ENCODE measurements at places on chromosomes 2 and 18.
A peak's percentile ranks its signal among the peaks of the same experiment; 100 is the strongest.

DNA sequence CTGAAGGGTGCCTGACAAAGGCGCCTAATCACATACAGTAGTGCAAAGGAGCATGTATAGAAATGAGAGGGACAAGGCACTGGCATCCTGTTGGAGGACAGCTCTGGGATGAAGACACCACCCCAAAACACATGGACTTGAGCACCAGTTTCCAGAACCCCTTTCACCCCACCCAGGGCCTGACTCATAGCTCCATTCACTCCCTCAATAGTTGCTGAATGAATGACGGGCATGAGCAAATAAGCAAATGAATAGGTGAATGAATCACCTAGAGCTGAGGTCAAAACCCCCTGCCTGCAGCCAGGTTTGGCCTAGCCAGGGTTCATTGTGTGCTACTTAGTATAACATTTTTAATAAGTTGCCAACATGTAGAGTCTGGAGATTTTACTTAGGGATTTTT, 66.3 kb downstream of the NRP2 start:
- no peak for DNase-seq

DNA sequence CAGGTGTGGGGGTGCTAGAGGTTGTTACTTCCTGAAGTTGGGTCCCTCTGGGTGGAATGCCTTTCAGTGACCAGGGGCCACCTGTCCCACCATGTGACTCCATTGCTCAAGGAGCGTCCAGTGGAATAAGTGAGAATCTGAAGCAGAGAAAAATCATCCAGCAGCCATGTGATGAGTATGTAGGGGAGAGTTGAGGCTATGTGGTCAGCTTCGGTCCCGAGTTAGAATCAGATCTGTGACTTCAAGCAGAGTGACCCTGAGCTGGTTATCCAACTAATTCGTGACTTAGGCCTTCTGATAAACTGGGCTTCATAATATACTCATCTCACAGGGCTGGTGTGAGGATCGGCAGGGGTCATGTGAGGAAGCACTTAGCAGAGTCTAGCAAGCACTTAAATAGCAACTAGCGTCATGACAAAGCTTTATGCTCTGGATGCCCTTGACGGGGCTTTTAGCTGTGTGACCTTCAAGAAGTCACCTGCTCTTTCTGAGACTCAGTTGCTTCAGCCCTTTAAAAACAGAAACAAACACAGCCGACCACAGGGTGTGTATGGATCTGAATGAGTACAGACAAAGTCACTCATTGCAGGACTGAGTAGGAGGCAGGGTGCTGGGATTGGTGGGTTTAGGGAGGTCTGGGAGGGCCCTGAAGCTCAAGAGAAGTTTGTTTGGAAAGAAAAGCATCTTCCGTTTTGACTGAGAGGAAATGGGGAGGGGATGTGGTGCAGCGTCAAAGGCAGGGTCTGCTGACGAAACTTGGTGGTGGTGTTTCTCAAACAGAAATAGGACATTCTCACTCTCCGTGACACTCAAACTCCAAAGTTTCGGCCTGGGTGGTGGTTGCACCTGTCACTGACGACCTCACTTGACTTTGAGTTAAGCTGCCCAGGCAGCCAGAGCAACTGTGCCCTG, 264.0 kb upstream of the CXCR4 start:
- DNase-seq: peak; percentile 58

DNA sequence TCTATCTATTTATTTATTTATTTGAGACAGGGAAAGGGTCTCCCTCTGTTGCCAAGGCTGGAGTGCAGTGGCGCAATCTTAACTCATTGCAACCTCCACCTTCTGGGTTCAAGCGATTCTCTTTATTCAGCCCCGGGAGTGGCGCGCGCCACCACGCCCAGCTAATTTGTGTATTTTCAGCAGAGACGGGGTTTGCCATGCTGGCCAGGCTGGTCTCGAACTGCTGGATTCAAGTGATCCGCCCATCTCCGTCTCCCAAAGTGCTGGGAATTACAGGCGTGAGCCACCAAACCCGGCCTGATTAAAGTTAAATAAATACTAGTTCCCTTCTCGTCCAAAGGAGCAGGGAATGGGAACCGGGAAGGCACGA, 4.2 kb upstream of the CTDSP1 start:
- no peak for DNase-seq

GRCh38 chr2:197209742-197210408, 100.7 kb downstream of the ANKRD44 start:
- peak; percentile 76 for DNase-seq

GRCh38 chr2:201574766-201575165, 68.5 kb downstream of the TMEM237 start:
- DNase-seq: no peak

DNA sequence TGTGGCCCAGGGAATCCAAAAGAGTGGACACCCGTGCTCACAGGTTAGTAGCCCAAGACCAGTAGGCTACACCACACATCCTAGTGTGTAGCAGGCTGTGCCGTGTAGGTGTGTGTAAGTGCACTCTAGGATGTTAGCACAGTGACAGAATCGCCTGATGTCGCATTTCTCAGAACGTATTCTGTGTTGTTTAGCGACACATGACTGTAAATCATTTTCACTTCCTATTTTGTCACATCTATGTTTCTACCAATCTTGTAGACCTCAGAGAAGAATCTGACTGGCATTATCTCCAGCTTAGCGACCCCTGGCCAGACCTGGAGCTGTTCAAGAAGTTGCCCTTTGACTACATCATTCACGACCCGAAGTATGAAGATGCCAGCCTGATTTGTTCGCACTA, 45.1 kb downstream of the NTSR2 start:
- peak; percentile 10 for DNase-seq

DNA sequence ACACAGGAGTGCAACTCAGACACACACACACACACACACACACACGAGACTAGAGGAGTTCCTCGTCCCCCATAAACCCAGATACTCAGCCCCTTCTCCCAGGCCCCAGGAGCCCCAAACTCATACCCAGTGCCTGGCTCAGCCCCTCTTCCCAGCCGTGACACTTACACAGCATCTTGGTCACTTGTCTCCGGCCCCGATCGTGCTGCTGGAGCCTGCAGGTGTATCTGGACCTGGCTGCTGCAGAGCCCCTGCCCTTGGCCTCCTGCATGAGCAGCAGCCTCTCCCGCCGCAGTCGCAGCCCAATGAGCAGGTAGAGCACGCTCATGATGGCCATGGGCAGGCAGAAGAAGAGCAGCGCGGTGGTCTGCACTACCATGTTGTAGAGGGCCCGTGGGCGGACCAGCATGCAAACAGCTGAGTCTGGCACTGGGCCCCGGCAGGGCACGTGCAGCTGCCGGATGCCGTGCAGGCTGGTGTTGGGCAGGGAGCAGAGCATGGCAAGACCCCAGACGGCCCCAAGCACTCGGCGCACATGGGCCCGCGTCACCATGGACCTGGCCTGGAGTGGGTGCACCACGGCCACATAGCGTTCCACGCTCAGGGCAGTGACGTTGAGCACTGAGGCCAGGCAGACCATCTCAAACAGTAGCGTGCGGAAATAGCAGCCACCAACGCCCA, 2.1 kb downstream of the NMUR1 start:
- no peak for DNase-seq

DNA sequence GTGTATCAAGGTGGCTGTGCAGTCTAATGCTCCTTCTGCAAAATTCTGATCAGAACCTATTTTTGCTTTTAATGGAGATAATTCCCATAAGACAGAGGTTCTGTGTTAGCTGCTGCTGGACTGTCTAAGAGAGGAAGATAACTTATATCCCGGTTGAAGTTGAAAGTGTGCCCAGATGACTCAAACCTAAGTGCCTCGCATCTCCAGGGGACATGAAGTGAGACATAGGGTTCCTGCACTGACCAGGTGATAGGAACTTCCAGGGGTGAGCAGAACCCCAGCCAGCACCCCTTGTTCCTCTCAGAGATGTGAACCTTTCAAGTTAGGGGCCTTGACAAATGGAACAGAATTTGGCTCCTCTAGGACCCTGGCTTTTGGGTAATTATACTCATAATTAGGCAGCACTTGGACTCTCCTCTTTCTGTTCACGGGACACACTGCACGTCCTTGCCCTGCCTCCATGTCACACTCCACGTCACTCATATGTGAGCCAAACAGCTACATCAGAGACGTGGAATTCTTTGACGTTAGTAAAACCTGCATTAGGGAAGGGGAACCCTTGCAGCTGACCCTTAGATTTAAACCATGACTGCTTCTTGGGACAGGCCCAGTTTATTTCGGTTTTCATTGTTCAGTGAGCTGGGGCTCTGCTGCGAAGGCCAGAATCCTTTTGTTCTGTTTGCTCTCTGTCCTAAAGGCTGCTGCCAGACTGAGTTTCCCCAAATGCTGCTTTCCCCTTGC, 104.5 kb upstream of the ALPP start:
- no peak for DNase-seq

DNA sequence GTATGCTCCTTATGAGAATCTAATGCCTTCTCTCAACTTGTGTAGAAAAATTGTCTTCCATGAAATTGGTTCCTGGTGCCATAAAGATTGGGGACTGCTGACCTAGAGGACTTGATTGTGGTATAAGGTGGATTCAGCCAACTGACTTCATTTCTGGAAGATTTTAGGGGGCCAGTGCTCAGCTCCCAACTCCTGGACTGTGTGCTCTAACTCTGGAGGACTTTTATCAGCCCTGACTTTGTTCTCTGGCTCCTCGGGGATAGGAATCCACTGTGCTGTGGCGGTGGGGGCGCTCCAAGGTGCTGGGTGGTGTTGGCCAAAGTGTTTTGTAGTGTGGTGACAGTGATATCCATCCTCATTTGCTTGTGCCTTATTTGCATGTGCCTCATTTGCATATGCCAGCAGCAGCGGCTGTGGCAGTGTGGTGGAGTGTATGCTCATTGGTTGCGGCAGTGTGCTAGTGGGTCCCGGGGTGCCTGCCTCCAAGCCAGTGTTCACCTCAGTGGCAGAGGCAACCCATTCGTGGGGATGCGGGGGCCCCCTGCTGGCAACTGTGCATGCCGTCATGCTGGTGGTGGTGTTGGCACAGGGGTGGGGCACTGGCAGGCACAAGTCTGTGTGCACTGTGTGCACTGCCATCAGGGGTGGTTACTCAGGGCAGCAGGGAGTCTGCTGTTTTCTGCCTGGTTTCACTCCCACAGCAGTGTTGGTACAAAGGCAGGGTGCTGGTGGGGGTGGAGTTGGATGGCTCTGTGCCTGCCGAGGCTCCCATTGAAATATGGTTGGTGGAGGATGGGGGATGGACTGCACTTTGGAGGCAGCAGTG, 19.6 kb downstream of the EHBP1 start:
- peak; percentile 26 for DNase-seq

- DNase-seq: no peak
These were observed 211.8 kb downstream of the PLCL1 start for GRCh38 chr2:198016243-198016642.

DNA sequence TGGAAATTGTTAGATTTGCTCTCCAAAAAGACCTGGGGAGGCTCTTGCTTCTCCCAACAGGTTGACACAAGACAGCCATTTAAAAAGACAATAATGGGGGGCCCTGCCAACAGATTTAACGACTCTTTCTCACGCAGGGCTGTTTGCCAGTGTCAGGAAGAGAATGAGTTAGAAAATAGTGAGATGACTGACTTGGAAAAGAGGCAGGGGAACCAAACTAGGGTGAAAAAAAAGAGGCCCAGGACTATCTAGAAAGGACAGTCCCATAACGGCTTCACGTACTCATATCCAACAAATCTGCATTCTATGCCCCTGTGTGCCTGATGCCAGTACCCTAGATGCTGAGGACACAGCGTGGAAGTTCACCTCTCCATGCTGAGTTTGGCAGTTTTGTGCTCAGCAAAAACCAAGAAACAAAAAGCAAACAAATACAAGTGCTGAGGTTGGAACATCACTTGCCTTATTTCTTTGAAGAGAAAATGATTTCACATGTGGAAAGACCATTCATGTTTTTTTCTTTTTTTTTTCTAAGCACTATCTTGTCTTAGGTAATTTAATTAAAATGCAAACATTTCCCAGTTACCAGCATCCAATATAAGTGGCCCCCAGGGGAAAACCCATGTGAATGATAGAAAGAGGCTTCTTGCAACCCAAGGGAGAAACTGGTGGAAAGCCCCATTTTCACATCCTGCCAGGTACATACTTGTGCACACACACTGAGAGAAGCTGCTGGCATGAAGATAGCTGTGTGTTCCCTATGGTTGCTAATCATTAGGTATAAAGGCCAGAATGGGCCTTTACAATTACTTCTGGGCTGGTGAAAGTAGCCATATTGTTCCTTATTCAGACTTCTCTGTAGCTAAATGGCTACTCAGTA, 10.6 kb upstream of the WIPF1 start:
- DNase-seq: peak; percentile 34

- DNase-seq: no peak
These were observed 74.4 kb downstream of the SOX11 start for GRCh38 chr2:5766561-5766960.

DNA sequence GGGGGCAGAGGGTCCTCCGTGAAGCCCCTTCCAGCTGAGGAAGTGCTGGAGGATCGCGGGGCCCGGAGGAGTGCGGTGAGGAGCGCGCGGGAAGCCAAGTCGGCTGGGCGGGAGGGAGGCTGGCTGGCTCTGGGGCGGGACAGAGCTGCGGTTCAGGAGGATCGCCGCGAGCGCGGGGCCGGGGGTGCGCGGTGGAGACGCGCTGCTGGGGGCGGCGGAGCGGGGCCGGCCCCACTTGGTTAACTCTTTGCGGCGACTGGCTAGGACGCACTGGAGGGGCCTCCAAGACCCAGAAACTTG, 464 bp downstream of the CYBRD1 start:
- DNase-seq: no peak

DNA sequence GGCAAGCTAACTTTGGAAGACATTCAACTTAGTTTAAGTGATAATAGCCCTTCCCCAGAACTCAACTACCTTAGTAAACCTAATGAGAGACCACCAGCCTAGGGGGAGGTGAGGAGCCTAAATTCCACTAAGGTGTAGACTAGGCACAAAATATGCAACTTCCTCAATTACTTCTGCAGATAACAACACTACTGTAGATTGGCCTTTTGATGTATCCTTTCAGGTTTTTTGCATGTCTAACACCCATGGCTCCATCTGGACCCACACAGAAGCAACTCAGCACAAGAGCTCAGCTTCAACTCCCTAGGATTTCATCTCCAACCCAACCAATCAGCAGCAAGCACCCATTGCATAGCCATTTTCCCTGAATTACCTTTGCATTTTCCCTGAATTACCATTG, 353.3 kb downstream of the AKAIN1 start:
- DNase-seq: no peak

Measured in RPMI8226 (cell line).